ENCODE measurements at places on chromosomes 11 and 22.

DNA sequence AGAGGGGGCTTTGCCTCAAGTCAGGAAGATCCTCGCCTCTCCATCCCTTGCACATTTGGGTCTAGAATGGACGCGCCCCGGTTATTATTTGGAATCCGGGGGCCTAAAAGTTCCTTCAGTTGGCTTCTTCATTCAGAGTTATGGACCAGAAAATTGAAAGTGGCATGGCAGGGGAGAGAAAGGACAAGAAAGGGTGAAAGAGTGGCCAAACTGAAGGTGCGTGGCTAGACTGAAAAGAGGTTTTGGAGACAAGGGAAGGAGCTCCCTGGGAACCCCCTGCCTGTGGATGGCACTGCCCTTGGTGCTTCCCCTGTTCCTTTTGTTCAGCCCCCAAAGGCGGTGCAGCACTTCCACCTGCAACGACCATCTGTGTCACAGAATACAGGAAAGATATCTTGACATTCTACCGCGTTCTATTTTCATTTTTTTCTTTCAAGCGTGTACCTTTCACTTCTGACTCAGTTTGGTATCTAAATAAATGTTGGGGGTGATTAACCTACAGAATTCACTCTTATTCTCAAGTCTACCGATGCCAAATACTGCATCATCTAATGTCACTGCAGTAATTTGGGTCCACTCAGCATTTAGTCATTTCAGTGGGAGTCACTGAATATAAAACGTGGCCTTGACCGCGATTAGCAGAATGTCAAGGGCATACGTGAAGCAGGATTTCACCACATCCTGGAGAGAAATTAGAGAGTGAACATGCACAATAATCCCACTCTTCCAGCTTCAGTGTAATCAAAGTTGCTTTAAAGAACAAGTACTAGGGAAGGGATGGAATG lies 88.1 kb upstream of the ARHGAP32 start:
- DNase-seq: peak; percentile 42

DNA sequence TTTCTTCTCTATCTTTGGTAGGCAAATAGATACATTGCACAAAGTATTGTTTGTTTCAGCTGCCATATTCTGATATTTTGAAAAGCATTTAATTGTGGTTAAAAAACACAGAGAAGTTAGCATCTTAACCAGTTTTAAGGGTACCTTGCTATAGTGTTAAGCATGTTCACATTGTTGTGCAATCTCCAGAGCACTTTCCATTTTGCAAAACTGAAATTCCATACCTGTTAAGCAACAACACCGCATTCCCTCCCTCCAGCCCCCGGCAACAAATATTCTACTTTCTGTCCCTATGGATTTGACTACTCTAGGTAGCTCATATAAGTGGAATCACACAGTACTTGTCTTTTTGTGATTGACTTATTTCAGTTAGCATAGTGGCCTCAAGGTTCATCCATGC lies 33.9 kb downstream of the CNTF start:
- DNase-seq: no peak

GRCh38 chr22:40818192-40818746 lies 877 bp downstream of the SLC25A17 start:
- DNase-seq: no peak

DNA sequence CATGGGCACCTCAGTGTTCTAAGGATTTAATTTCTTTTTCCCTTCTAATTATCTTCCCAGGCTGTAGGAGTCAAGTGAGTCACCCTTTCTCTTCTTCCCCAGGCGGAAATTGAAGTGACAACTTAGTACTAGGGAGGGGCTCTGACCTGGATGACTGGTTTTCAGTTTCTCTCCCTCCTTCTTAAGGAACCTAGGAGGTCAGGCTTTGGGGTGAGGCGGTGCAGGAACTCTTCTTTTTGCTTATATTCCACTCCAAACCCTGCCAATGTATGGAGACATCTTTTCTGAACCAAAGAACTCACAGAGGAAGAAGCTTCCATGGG lies 12.6 kb downstream of the ZDHHC5 start:
- no peak for DNase-seq

- DNase-seq: no peak
Measured at GRCh38 chr11:614623-615503, 887 bp downstream of the IRF7 start.

GRCh38 chr11:70498171-70498571 lies 99.8 kb downstream of the CTTN start:
- no peak for DNase-seq

DNA sequence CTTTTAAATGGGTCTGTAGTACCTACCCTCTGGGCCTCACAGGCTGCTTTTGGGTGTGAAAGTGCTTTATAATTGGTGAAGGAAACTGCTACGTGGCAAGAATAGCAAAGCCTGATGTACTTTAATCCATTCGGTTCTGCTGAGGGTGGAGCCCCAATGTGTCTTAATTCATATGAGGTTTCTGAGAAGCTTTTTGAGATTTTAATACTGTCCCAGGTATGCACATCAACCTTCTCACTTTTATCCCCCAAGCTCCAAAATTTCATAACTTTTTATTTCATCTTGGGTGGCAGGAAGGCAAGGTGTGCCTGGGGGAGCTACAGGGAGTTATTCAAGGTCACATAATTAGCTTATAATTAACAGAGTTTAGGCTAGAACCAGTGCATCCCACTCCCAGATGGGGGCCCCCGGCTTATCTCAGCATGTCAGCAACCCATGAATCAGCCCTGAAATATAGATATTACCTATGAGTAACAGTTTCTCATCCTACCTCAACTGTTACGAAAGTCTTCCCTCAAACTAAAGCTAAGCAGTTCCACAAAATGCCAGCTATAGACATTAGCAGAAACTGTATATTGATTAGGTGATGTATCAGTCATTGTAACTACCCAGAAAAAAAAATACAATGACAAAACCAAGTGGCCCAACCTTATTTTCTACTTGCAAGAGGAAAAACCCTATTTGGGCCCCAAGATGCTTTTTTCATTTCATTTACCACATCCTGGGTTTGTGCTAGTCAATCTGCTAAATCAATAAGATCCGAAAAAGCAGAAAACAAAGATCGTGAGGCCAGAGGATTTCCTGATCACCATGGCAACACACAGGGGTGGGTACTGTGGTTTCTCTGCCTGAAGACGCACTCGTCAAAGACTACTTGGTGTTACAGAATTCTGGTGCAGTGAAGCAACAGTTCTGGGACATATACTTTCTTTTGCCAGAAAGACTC lies 26.7 kb downstream of the CD44 start:
- no peak for DNase-seq

- DNase-seq: no peak
Measured at GRCh38 chr22:25878933-25879332, 136.9 kb downstream of the MYO18B start.

DNA sequence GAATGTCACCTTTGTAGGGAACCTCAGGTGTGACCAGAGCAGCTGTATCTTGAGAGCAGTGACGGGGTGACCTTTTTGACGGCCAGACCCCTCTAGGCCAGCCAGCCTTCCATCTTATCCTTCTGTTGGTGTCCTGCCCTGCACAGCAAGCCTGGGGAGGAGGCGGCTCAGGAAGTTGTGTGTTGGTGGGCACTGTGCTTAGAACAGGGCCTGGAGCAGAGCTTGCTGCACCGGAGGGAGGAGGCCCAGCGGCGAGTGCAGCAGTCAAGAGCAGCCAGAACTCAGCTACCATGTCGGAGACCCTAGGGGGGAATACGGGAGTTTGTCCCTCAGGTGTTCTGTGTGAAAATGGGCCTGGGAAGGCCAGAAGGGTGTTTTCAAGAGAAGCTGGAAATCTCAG lies 129.4 kb downstream of the OSBP2 start:
- DNase-seq: no peak

DNA sequence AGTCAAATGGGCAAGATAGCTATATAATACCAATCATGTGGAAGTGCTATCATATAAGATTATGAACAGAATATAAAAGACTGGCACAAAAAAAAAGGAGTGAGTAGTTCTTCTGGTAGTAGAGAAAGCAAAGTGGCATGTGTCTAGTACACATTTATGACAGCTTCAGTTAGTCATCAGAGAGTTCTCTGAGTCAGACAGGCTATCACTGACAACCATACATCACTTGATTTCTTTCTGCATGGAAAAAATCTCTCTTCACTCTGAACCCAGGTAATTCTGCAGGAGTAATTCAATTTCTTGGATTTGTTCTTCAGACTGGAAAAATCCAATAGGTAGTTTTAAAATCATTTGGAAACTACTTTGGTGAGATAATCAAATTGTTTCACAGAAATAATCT lies 286.8 kb upstream of the ANO3 start:
- no peak for DNase-seq

DNA sequence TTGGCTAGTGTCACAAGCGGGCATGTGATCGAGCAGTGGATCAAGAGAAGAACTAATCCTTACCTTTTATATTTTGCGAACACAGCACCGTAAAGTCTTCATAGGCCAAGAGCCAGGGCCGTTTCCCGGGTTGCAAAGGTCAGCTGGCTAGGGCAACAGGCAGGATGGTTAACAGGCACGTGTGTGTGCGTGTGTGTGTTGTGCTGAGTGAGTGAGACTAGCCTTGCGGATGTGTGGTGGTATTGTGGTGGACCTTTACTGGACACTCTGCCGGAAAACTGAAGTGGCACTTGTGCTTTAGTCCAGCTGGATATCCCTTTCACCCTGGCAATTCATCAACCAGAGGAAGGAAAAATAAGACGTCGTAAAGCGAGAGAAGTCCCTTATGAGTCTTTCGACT lies 176.7 kb downstream of the BCR start:
- no peak for DNase-seq

GRCh38 chr22:39535357-39535725 lies 2.8 kb upstream of the RPS19BP1 start:
- DNase-seq: no peak

DNA sequence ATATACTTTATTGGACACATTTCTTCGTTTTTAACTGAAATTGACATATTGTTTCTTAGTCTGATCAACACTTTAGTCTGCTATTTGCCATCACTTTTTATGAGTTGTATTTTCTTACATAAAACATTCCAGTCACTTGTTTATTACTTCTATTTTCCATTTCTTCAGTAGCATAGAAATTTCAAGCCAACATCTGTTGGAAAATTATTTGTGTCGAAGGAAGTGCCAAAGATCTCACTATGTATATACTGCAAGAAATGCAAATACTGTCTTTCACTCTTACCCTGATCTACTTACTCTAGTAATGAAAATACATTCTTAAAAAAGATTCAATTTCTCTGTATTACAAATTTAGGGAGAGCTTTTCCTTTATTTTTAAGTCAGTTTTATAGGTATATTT lies 105.9 kb downstream of the SLC17A6 start:
- DNase-seq: no peak

- no peak for DNase-seq
Measured at GRCh38 chr11:119483881-119484371, 61.0 kb upstream of the THY1 start.

- DNase-seq: no peak
Measured at GRCh38 chr22:48208894-48209293, 1446.4 kb downstream of the TBC1D22A start.

GRCh38 chr11:117900121-117900648 lies 23.7 kb upstream of the FXYD6 start:
- DNase-seq: no peak

DNA sequence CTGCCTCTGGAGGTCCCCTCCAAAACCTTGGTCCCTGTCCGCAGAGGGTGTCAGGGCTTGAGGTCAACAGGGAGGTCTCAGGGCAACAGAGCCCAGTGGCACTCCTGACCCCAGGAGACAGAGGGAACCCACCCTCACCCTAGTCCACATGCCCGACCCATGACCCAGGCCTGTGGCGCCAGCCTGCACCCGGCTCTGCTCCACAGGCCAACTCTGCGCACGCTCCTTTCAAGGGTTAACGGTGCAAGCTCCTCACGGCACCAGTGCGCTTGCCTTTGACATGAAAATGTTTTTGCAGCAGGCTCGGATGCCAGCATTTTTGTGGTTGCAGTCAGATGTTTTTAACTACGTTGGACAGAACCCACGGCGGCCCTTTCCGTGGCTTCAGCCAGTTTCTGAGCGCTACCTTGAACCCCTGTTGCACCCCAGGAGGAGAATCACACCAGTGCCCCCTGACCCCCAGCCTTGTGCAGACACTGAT lies 68.6 kb downstream of the CDKN1C start:
- DNase-seq: no peak

DNA sequence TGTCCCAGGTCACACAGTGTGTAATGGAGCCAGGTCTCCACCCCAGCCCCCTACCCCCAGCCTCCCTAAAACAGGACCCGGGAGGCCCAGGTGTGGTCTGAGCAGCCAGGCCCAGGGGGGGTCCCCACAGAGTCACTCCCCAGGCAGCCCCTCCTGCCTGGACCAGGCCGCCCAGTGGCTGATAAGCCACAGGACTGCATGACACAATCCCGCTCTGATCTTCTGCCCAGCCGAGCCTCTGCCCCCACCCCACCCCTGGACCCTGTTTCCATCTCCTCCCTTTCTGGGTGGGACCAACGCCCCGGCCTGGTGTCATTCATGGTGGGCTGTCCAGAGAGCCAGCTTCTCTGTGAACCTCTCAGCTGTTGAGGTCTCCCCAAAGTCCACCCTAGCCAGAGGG lies 7.8 kb upstream of the LIF start:
- DNase-seq: no peak

- no peak for DNase-seq
Measured at GRCh38 chr11:845872-846495, 3.3 kb downstream of the TSPAN4 start.

- no peak for DNase-seq
Measured at GRCh38 chr11:3129181-3129590, 35.9 kb downstream of the OSBPL5 start.

GRCh38 chr22:27810609-27811151 lies 9.1 kb upstream of the MN1 start:
- DNase-seq: no peak

- DNase-seq: peak; percentile 73
Measured at GRCh38 chr11:132623511-132623910, 908.8 kb downstream of the OPCML start.

GRCh38 chr11:125600663-125601062 lies 8.0 kb downstream of the STT3A start:
- no peak for DNase-seq

DNA sequence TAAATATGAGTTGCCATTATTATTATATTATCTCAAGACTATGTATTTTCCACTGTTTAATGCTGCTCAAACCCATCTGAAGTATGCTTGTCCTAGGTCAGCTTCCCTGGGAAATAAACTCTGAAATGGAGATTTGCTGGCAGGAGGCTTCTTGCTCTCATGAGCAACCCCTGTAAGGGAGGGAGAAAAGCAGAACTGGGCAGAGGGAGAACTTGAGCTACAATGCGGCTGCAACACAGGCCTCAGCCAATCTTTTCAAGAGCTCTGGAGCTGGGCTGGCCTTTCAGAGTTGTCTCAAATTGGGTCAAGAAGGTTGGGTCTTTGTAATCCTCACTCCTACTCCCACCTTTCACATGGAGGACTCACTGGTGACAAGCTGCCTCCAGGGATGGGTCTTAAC lies 412.6 kb downstream of the TENM4 start:
- no peak for DNase-seq

- peak; percentile 32 for DNase-seq
Measured at GRCh38 chr11:19326499-19326898, 85.8 kb upstream of the E2F8 start.
